Mesendoderm (in vitro differentiated cells): ENCODE measurements at places on chromosomes 3 and 15.

DNA sequence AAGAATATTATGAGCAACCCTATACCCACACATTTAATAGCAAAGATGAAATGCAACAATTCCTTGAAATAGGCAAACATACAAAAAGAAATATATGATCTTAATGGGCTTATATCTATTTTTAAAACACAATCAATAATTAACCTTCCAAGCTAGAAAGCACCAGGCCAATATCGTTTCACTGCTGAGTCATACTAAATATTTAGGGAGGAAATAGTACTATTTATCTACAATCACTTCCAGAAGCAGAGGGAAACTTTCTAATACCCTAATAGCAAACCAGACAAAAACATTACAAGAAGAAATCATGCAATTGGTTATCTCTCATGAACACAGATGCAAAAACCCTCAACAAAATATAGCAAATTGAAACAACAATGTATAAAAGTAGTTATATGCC is 207.8 kb downstream of the MTHFS start:
- DNase-seq = no peak

DNA sequence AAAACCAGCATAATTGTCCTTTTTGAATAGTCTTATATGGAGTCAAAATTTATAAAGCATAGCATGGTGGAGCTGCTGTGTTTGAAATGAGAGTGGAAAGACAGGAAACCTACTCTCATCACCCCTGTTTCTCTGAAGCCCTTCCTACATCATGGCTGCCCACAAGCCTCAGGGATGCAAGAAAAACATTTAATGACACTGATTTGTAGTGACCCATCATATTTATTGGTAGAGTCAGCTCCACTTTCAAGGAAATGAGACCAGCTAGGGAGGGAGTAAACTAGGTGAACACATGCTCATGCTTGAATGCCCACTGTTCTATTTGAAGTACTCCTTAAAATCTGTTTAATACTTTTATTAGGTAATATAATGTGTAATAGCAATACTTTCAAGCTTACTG is 494.3 kb upstream of the KCNMB2 start:
- no peak for DNase-seq

GRCh38 chr3:28791713-28792255 is 443.2 kb upstream of the AZI2 start:
- no peak for DNase-seq

DNA sequence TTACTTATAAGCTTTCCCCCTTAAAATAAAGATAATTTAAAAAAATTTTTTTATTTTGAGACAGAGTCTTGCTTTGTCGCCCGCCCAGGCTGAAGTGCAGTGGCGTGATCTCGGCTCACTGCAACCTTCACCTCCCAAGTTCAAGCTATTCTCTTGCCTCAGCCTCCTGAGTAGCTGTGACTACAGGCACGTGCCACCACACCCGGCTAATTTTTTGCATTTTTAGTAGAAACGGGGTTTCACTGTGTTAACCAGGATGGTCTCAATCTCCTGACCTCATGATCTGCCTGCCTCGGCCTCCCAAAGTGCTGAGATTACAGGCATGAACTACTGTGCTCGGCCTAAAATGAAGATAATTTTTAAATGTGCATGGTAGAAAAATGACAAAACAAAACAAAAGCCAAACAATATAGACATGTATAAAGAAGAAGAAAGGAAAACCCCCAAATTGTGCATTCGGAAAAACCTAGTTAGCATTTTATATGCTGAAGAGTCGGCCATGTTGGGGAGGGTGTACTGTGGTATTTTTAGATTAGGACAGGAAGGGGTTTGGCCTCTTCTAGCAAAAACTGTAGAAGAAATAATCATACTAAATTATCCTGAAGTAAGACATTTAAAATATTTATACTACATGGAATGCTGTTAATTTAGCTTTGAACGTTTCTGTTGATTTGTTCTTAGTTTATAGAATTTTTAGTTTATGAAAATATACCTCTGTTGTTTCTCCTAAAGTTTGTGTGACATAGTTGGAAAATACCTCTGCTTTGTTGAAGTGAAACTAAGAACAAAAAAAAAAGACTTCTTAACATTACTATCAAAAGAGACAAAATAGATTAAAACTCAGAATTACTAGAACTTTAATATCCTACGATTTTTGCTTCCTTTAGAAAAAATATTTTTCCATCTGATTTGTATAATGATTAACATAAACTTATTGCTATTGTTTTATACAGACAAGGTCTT is 7.4 kb downstream of the APPL1 start:
- no peak for DNase-seq

GRCh38 chr3:47573190-47574172 is 5.2 kb downstream of the CSPG5 start:
- DNase-seq = peak; percentile 49
